ENCODE measurements at places on chromosomes 7 and 10.

DNA sequence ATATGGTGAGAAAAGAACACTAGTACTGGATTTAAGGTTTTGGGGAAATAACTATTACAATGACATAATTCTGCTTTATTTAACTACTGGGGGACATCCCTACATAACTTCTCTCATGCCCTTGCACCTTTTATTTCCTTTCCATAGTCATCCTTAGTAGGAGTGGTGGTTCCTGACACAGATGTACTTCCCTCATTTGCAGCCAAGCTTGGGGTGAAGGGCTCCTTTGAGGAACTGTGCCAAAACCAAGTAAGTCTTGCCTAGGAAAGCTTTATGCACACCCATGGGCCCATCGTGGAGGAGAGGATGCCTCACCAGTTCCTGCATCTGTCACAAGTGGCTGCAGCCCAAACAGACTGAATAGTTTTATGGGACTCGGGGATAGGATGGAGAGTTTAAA lies 20.6 kb downstream of the ZDHHC6 start:
- no peak for DNase-seq

DNA sequence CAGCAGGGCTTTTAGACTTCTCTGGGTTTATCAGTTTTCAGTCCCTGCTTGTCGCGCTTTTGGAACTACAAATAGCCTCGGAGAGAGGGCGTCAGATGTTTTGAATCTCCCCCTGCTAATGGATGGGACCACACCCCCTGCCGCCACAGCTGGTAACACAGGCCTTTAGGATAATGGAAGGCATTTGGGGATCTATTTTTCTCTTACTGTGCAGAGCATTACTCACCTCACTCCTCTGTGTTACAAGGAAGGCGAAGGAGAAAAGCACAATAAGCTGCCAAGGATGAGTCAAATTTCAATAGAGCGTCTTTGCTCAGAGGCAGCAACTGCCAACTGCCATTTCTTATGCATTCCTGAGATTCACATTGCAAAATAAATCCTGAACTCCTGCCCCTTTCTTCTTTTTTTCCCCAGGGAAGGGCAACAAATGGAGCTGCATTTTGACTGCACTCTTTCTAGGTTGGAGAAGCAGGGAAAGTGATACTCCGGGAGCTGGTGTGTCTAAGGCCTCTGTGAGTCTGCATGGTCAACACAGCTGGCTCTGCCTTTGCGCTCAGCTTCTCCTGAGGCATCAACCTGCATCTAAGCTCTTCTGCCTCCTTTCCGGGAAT lies 31.5 kb upstream of the SMNDC1 start:
- DNase-seq, result peak; percentile 24

DNA sequence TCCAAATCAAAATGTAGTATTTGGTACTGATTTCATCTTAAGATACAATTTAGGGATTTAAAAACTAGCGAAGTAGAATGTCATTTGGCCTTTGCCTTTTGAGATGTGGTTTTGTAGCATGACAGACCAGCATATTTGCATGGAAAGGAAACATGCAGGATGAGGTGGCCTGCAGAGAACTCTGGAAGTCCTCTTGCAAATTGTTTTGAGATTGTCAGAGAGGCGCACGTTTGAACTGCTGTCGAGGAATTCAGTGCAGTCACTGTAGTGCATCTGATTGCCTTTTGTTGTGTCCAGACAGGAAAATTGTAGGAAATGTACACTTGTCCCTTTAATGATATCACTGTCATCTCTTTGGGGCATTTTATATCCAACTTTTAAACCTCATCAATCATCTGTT lies 136.7 kb downstream of the CELF2 start:
- DNase-seq, result no peak

GRCh38 chr7:156919132-156919713 lies 26.2 kb upstream of the LMBR1 start:
- no peak for DNase-seq

GRCh38 chr7:11335947-11336346 lies 362.3 kb downstream of the PHF14 start:
- DNase-seq, result no peak

- DNase-seq, result peak; percentile 75
Measured at GRCh38 chr7:104231054-104232046, 23.5 kb upstream of the ORC5 start.

DNA sequence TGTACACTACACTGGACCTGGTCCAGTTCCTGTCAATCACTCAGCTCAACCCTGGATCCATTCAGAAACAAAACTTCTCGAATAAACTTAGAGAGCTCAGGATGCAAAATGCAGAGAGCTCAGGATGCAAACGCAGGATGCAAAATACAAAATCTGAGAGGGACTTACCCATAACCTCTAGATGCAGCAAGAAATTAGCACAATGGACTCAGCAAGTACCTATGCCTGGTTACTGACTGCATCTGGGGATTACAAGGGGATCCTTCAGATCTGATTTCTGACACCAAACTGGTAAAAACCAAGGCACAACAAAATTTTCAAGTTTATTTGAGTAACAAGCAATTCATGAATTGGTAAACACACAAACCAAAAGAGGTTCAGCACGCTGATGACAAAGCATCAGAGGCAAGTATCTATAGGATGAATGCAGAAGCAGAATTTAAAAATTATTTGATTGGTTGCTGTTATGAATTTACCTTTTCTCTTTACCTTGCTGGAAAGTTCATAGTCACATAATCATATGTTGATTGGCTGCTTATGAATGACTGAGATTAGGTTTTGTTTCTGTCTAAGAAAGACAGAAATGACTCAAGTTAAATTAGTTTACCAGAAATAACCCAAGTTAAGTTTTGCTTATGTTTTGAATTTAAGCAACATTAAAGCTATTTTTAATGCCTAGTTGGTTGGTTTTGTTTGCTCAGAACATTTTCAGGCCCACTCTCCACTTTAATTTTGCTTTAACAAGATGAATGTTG lies 11.4 kb downstream of the GIMAP6 start:
- no peak for DNase-seq
